ENCODE measurements at places on chromosomes 16 and 17.

DNA sequence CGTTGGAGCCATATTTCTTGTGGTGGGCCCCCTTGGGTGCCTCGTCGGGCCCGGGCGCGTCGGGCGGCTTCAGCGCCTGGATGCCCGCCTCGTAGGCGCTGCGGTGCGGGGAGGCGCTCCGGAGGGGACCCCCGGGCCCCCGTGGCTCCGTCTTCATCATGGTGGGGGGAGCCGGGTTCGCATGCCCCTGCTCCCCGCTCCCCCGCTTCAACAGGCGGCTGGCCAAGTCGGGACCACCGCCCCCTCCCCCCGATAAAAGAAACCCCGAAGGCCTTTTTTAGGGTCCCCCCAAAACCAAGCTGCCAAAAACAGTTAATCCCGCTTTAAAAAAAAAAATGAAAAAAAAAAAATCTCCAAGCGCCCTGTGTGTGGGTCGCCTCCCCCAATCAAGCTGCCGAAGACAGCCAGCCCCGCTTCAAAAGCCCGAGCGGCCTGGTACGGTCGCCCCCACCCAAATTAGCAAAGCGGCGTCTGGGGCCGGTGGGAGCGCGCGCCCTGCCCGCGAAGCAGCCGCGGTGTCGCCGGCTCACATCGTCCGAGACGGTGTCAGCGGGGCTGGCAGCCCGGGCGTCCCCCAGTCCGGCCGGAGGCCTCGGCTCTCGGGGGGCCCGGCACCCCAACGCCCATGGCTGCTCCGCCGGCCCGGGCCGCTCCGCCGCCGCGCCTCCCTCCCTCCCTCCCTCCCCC is at the start of gene PPP1R9B:
PPP1R9B (minus strand) TSS at position 324 of the 687 bp plus-strand sequence; CDS start at position 160, 164 bp downstream.
- DNase-seq, result no peak

DNA sequence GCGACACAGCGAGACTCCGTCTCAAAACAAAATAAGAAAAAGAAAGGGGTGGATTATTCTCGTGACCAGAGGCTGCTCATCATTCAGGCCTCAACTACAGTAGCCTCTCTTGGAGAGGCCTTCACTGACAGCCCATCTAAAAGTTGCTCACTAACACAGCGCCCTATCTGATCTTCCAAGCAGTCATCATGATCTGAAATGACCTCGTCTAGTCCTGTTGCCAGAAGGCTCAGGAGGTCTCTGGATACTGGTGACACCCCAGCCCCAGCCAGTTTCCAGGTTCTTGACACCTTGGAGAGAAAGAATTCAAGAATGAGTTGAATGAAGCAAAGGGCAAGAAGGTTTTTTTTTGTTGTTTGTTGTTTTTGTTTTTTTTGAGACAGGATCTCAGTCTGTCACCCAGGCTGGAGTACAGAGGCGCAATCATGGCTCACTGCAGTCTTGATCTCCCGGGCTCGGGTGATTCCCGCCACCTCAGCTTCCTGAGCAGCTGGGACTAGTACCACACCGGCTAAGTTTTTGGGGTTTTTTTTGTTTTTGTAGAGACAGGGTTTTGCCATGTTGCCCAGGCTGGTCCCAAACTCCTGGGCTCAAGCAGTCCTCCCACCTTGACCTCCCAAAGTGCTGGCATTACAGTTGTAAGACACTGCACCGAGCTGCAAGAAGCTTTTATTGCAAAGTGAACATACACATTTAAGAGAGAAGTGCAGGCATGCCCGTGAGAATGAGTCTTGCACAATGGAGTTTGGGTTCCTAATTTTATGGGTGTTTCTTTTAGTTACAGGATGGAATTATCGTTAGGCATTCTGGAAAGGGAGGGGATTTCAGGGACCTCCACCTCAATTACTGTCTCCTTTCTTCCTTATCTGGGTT is 2.7 kb upstream of the ZC3H7A start:
- no peak for DNase-seq

DNA sequence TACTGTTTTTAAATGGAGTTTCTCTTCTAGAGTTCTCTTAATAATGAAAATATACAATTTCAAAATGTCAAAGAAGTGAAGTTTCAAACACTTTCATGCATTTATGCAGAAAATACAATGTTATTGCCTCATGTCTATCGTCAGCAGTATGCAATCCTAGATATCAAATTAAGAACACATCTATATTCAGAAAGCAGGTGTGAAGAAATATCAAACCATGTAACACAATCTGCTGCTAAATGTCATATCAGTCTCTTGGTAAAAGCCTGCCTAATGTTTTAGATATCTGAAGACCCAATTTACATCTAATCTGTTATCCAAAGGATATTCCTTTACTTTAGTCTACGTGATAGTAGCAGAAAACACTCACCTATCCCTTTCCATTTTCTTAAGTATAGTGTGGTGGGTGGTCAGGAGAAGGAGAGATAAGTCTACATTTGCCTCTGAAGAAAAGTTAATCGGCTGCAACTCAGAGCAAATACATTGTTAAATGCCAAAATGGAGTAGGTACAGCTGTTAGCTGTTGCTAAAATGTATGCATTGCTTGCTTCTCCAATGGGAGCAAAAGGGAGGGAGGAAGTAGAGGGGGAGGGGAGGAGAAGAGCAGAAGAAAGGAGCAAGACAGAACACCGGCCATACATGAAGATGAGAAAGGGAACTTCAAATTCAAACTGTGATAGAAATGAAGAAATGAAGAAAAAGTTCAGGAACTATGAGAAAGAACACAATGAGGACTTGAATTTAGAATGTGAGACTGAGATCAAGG is 64.9 kb downstream of the ITFG1 start:
- no peak for DNase-seq

GRCh38 chr17:41962111-41962510 is 4.5 kb upstream of the CNP start:
- no peak for DNase-seq

GRCh38 chr17:75739174-75739573 is 17.9 kb downstream of the ITGB4 start:
- no peak for DNase-seq

DNA sequence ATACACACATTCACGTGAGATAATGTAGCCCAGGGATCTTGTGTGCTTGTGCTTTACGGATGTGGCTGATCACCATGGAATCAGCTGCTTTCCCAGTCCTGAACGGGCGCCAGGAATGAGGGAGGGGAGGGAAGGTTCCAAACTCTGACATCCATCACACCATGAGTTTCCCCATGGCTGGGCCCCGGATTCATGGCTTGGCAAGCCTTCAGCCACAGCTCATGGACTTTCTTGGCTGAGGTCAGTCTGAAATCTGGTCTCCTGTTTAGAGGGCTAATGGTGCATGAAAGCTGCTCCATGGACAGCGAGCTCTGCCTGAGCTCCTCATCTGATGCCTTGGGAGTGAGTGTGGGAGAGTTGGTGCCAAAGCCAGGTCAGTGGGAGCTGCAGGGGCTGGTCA is 767.6 kb upstream of the EEF2KMT start:
- no peak for DNase-seq
